Dorsolateral prefrontal cortex (tissue), 122 donors: ENCODE measurements at places on chromosomes 3 and 15. TPM values are rescaled to one million over a fixed set of nuclear protein-coding genes. Genes with fewer than 3 reads are reported as not detected.

DNA sequence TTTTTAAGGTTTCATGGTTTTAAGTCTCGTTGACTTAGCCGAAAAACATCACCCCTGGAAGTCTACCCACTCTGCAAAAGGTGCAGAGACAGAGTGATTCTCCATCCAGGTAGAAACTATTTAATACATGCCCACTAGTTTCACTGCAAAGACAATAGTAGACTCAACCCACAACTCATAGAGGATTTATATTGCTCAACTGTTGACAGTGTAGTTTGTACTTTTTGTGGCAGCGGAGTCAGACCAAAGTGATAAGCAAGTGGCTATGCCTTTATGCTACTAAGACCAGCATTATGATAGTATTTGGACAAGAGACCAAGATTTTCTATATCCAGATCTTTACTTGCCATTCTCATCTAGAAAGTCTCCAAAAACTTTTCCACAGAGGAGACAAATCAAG, 98.8 kb upstream of the ZBTB20 start:
- no peak for DNase-seq

- DNase-seq: no peak
Measured at GRCh38 chr3:157133434-157134320, 26.3 kb downstream of the CCNL1 start.

DNA sequence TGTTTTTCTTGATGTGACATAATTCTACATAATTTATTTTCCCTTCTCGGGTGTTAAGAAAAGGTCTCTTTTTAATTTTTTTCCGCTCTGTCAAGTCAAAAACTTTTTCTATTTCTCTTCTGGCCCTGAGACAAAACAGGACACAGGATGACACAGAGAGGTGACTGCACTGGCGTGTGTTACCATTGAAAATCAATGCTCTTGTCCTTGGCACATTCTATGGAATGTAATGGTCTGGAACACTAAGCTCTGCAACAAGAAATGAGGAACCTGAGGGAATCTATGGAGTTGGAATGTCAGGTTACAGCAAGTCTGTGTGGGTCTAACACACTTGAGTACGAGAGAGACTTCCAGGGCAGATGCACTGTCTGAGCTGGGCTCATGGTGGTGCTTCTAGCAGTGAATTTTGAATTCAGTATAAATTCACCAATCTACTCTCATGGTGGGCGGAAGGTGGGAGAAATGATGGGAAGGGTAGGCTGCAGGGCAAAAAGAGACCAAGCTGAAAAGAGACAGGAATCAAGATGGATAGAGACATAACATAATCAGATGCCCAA, 508.3 kb downstream of the TUSC7 start:
- no peak for DNase-seq

DNA sequence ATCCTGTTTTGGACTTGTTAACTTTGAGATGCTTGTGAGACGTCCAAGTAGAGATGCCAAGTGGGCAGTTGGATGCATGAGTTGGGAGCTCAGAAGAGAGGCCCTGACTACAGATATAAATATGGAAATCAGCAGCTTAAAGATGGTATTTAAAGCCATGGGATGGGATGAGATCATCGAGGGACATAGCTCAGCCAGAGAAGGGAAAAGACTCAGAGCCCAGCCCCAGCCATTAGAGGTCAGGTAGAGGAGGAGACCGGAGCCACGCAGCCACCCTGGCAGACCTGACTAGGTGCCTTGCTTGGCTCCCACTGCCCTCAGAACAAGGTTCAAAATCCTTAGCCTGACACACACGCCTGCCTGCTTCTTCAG, 31.1 kb downstream of the ATP2B2 start:
- peak; percentile 21 for DNase-seq

- no peak for DNase-seq
Measured at GRCh38 chr3:81782585-81782984, 21.1 kb upstream of the GBE1 start.

DNA sequence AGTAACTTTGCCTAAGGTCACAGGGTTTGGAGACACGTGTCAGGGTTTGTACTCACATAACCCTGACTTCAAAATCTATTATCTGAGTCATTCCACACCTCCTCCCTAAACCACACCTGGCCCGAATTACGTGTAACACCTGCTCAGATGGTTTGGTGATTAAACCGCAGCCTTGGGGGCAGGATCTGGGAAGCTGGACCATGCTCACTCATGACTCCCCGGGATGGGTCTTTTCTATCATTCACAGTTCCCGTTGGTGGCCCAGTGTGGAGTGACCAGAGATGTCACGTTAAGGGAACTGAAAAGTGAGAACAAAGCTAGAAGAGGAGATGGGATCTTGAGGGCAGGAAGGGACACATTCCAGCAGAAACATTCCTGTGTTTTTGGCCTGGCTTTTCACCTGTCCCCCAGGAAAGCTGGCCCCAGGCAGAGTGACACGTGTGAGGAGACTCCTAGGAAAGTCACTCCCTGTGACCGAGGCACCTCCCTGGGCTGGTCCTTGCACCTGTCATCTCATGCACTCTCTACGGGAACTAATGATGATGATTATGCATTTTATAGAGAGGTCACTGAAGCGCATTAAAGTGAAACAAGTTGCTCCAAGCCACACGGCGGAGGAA, 75.4 kb upstream of the POMGNT2 start:
- no peak for DNase-seq

DNA sequence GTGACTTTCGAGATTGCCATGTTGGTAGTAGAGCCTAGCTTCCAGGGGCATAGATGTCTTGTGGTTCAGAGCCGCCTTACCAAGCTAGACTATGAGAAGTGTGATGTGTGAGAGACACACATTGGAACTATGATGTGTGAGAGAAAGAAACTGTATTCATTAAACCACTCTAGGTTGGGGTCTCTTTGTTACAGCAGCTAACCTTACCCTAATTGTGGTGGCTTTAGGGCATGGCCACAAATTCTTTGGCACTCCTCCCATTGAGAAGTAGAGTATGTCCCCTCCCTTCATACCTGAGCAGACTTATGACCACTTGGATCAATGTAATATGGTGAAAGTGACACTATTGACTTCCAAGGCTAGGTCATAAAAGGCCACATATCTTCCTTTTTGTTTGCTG, 35.3 kb upstream of the CDV3 start:
- DNase-seq: no peak

GRCh38 chr15:98120561-98120960, 160.1 kb downstream of the ARRDC4 start:
- no peak for DNase-seq

GRCh38 chr15:56798639-56799038, 65.3 kb upstream of the ZNF280D start:
- DNase-seq: no peak

DNA sequence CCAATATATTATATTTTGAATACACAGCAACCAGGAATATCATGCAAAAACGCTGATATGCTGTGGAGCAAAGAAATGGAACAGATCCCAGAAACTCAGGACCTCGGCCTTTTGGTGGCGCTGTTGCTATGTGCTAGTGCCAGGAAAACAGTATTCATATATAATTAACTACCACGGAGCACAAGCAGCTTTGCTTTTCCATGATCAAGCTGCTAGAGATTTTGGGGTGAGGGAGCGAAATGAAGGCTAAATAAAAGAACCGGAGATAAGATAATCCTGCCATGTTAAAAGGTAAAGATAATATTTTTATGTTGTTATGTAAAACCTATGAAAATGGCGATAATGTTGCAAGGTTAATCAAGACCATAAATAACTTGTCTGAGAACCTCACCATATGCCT, 157.7 kb upstream of the FAM3D start:
- peak; percentile 57 for DNase-seq

GRCh38 chr3:157493627-157494550, 9.3 kb downstream of the VEPH1 start:
- DNase-seq: no peak

GRCh38 chr15:41031232-41032078, 78.2 kb downstream of the CHAC1 start:
- DNase-seq: no peak

DNA sequence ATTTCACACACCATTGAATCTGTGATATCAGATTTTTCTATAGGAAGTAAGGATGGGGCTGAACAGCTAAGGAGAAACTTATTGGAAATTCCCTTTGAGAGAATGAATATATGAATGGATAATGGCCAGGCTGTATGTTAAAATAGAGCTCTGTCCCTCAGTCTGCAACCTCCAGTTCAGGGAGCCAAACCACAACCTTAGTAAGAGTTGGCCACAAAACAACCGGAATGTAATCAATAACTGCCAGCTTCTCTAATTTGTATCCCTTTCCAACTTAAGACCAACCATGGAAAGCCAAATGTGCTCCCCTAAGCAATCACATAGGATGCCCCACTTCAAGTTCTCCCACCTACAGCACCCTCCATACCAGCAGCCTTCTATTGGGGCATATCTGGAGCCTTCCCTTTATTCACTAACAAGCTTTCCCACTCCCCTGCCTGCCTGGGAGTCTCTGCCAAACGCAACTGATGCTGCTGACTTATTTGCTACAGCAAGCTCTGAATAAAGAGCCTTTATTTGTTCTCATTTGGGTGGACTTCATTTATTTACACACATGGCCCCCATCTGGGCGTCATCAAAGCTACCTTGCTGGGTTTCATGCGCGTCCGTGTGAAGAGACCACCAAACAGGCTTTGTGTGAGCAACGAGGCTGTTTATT, 75.4 kb upstream of the LARS2 start:
- no peak for DNase-seq

DNA sequence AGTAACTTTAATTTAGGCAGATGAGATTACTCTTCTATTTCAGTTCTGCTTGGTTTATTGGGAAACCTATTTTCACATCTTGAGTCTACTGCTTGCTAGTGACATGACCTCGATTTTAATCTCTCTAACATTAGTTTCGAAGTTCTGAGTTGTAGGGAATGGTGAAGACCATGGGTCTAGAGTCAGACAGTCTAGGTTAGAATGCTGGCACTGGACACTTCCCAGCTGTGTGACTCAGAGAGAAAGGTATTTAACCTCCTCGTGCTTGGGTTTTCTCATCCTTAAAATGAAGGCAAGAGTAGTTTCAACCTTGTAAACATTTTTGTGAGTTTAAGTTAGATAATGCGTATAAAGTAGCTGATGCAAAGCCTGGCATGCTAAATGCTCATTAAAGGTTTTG, 422.1 kb downstream of the GRM7 start:
- no peak for DNase-seq

DNA sequence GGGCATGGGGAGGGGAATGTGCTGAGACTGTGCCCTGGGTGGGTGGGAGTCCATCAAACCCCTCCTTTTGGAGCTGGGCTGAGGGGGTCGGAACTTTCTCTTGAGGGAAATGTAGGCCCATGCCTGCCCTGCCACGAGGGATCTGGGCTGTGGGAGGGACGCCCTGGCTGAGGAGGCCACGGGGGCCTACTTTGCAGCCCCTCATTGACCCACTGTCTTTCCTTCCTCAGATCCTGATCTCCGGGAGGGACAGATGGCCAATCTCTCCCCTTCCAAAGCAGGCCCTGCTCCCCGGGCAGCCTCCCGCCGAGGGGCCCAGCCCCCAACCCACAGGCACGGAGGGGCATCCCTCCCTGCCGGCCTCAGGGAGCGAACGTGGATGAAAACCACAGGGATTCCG, 25.3 kb downstream of the LOXL1 start:
- DNase-seq: no peak

- DNase-seq: no peak
Measured at GRCh38 chr15:41565702-41566101, 6.7 kb downstream of the TYRO3 start.

GRCh38 chr3:134317106-134317947, 56.9 kb downstream of the AMOTL2 start:
- no peak for DNase-seq

DNA sequence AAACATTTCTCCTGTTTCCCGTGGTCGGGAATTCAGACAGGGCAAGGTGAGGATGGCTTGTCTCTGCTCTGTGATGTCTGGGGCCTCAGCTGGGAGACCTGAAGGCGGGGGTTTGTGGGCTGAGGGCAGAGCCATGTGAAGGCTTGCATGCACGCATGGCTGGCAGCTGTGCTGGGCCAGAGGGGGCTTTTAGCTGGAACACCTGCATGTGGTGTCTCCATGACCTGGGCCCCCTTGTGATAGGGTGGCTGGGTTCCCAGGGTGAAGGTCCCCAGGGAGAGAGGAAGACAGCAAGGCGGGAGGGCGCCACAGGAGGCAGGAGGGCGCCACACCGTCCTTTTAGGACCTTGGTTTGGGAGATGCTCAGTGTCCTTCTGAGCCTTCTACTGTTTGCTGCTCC, 101.6 kb upstream of the PRR23E start:
- DNase-seq: no peak

- no peak for DNase-seq
Measured at GRCh38 chr3:81242871-81243270, 518.6 kb downstream of the GBE1 start.

GRCh38 chr3:84974347-84974746, 15.6 kb downstream of the CADM2 start:
- no peak for DNase-seq

GRCh38 chr3:95629802-95630201, 1184.6 kb upstream of the EPHA6 start:
- DNase-seq: no peak

- DNase-seq: peak; percentile 38
Measured at GRCh38 chr3:155870945-155871745, 695 bp downstream of the GMPS start.

DNA sequence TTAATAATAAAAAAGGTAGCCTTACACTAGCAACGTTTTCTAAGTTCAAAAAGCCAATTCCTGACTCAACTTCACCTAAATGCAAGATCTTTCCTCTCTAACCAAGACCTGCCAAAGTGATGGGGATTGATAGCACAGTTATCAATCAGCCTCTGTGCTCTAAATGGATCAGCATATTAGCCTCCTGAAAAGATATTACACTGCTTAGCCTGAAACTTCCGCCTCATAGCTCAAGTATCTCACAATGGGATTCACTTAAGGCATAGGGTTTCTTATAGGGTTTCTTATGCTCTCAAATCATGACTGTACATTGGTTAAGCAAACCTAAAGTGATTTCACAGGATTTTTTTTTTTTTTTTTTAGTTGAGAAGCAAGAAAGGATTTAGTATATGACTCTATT, 436 bp upstream of the SLC9A9 start:
- DNase-seq: no peak

- DNase-seq: peak; percentile 48
Measured at GRCh38 chr15:92803852-92804609, 96.1 kb upstream of the CHD2 start.

DNA sequence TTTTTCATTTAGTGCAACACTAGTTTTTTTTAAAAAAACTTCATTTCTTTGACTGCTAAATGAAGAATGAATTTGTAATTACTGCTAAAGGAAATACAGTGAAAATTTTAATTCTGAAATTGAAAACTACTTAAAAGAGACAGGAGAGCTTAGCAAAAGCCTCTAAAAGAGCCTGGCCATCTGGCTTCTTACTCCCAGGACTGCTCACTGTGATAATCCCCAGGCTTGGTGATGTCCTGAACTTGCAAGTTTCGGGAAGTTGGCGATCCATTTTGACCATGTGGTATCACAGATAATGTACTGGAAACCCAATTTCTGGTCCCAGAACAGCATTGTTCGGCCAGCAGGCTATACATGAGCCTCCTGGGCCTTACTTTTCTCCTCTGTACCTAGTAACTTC, 292.1 kb downstream of the FGF12 start:
- DNase-seq: no peak

KLHL24 gene
- total RNA-seq: 314 TPM

CYP1A1 gene
- not detected for total RNA-seq

ZKSCAN7 gene
- 8.2 TPM for total RNA-seq

PPP1R14D gene
- not detected for total RNA-seq

CKMT1A gene
- total RNA-seq: 76.0 TPM

HRG gene
- 0.22 TPM for total RNA-seq

ALDH1A2 gene
- total RNA-seq: 11.1 TPM

TRH gene
- 0.46 TPM for total RNA-seq

AADACL2 gene
- total RNA-seq: not detected

CCR3 gene
- not detected for total RNA-seq

GOLGA6L10 gene
- 6.1 TPM for total RNA-seq

MNS1 gene
- 9.0 TPM for total RNA-seq

CHRNA3 gene
- total RNA-seq: not detected

SAMMSON gene
- total RNA-seq: 1.8 TPM

SPINT1 gene
- total RNA-seq: 1.7 TPM
